Suppressor macrophage treated with lipopolysaccharide for 1 hour (primary cell): ENCODE measurements at places on chromosomes 2 and 18.

- DNase-seq: no peak
These were observed 34.1 kb upstream of the GRB14 start for GRCh38 chr2:164655336-164655735.

GRCh38 chr18:46141199-46141598 lies 37.0 kb downstream of the HAUS1 start:
- no peak for DNase-seq

GRCh38 chr2:3396920-3397559 lies 17.5 kb downstream of the TRAPPC12 start:
- DNase-seq: no peak

- DNase-seq: no peak
These were observed 199.2 kb downstream of the ICOS start for GRCh38 chr2:204135752-204136151.

GRCh38 chr2:186882511-186883071 lies 33.6 kb upstream of the ZSWIM2 start:
- DNase-seq: no peak

DNA sequence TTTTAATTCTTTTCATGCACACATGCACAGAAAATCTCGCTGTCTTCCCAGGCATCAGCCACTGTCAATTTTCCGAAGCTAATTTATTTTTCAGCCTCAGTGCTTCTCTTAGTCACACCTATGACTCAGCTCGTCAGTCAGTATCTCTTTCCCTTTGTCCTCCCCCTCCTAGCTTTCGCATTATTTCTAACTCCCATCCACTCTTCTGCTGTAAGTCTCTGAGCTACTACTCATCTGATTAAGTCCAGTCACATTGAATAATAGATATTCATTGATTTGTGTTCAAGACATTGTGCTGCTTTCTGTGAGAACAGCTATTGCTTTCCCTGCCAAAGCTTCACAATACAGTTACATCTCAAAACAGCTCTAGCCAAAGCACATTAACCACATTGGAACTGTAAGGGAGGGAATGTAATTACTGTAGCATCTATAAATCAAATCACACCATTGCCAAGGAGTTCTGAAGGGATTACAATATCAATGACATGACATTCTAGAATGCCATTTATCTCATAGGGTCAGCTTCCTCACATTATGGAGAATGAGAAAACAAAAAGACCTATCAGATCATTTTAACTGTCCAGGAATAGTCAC lies 89.4 kb downstream of the SCN3A start:
- DNase-seq: no peak

- no peak for DNase-seq
These were observed 257.4 kb downstream of the IKZF2 start for GRCh38 chr2:212894026-212894425.

DNA sequence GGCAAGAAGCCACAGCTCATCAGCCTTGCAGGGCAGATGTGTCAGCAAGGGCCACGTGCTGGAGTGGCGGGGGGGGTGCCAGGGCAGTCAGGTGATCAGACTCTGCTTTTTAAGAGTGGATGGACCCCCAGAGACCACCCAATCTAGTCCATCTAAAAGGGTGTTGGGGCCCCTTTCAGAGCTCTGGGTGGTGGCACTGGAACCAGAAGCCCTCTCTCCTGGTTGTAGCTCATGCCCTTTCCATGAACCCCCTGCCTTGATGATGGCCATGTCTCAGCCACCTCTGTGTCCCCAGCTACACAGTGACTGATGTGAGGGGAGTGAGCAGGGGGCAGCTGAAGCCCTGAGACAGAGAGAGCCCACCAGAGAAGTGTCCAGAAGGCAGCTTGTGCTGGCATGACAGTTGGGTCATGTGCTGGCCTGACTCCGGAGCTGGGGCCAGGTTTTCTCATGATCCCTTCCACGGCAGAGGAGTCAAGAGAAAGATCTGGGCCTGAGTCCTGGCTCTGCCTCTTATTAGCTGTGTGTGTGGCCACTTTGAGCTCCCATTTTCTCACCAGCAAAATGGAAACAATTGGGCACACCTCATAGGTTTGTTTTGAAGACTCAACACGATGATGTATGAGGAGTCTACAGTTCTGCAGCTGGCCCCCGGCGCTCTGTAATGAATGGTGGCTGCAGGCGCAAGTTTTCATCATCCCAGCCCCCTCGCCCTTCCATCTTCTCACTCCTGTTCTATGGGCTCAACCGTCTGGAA lies 195.7 kb downstream of the ZFP36L2 start:
- no peak for DNase-seq

- DNase-seq: no peak
These were observed 205.3 kb downstream of the LRP1B start for GRCh38 chr2:141925511-141925910.

GRCh38 chr18:36829362-36830157 lies 633 bp downstream of the KIAA1328 start:
- no peak for DNase-seq

DNA sequence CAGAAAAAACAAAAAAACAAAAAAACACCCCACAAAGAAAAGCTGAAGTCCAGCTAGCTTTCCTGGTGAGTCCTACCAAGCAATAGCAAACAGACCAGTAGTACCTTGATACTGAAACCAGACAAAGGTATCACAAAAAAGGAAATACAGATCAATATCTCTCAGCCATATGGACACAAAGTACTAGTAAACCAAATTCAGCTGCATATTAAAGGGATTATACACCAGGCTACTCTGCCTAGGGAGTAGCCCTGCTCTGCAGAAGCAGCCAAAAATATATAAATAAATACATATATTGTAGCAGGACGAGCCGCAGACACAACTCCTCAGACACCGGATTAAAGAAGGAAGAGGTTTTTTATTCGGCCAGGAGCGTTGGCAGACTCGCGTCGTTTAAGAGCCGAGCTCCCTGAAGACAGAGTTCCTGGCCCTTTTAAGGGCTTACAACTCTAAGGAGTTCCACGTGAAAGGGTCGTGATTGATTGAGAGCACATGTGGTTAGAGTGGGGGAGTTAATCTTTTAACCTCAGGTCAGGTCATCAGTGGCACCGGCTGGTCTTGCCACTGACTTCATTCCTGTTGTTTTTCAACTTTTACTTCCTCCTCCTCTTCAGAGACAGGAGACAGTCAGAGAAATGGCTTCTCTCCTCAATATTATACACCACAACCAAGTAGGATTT lies 38.4 kb upstream of the DTNB start:
- DNase-seq: peak; percentile 23

- no peak for DNase-seq
These were observed 214.9 kb upstream of the TNP1 start for GRCh38 chr2:217074576-217075255.

DNA sequence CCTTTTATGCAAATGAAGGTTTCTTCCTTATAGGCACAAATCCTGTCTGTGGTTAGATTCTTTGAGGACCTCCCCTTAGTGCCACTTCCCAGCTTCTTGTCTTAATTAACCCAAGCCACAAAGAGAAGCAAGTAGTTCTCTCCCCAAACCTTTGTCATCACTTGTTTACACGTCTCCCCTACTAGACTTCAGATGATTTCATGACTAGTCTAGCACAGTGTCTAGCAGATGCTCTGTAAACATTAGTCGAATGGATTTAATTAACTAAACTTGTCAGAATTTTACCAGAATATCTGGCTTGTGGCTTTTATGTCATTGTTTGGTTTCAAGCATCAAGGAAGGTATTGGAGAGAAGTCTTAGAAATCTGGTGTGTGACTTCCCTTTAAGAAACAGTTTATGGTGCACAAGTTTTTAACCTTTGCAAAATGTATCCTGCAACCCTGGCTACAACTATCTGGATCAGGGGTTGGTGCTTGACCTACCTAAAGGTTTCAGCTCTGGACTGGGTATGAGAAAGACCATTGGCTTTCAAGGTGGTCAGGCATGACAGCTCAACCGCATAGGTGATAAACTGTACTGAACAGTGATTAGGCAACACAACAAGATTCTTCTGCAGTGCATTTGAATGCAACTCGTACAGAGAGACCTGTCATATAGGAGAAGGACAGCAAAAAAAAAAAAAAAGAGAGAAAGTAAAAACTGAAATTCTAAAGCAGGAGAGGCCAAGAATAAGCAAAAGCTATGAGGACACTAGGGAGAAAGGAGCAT lies 93.2 kb upstream of the CCDC150 start:
- no peak for DNase-seq

GRCh38 chr18:40055262-40055661 lies 1899.8 kb upstream of the PIK3C3 start:
- no peak for DNase-seq

GRCh38 chr18:42649331-42650035 lies 466.0 kb downstream of the RIT2 start:
- no peak for DNase-seq
